ENCODE measurements at places on chromosomes 5 and 9. TPM values are rescaled to one million over a fixed set of nuclear protein-coding genes. Genes with fewer than 3 reads are reported as not detected.

Gene IL13
- 1.1 TPM for total RNA-seq

GRCh38 chr9:277601-278295 is 63.1 kb downstream of the DOCK8 start:
- no peak for ATAC-seq

DNA sequence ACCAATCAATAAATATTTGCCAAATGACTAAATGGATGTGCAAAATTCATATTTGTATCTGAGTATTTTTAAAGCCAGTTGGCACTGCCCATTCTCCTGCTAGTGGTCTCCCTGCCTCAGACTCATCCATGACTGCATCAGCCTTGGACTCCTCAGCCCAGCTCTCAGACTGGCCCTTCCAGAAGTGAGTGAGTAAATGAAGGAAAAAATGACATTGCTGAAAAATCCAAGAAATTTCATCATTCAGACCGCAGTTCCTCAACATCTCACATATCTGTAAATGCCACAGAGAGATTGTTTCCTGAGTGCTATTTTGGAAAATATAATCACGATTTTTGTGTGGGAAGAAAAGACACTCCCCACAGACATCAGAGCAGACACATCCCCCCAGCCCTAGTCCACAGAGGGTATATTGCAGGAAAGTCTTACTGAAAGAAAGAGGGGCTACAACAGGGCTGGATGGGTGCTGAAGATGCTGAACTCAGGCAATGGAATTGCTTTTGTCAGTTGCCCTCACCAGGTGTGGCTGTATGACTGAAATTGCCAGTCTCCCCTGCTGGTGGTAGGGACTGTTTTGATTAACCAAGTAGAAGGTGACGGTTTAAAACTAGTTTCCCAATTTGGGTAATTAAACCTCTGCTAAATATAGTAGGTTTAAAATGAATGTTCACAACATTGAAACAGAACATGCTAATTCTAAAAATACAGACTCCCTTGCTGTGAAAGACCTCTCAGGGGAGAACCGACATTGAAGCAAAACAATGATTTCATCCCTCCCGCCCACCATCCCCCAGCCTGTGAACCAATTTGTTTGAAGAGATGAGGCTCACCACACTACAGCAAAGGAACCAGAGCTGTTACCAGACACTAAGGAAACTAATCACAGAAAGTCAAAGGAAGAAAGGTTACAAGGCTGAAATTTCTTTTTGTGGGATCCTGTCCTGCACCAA is 158.8 kb downstream of the DEPDC1B start:
- ATAC-seq, result peak; percentile 90

Gene WHRN
- total RNA-seq, result 5.6 TPM

Gene EDIL3
- 20.8 TPM for total RNA-seq

Gene PCDHGA10
- total RNA-seq, result 7.6 TPM

Gene HAND1
- total RNA-seq, result 0.38 TPM

GRCh38 chr5:757931-758697 is 26.4 kb downstream of the ZDHHC11B start:
- peak; percentile 84 for ATAC-seq

Gene C8G
- total RNA-seq, result not detected

Gene SPINK6
- total RNA-seq, result not detected
